Hematopoietic multipotent progenitor cell treated with erythropoietin and hydrocortisone succinate and interleukin-3 and kit ligand, for 15 days (in vitro differentiated cells): ENCODE measurements at places on chromosomes 6 and 20.

- DNase-seq = no peak
Observed at GRCh38 chr6:116550796-116551195, 2.8 kb upstream of the CALHM4 start.

DNA sequence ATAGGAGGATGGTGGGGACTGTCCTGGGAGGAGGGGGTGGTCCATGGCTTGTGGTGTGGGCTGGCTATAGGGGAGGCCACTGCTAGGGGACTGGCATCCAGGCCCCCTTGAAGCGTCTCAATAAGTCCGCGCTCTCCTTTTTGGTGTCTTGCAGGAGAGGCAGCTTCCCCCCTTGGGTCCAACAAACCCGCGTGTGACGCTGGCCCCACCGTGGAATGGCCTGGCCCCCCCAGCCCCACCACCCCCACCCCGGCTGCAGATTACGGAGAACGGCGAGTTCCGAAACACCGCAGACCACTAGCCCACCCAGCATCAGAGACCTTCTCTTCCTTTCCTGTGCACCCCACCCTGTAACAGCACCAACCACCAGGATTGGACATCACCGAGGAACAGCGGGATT, 2.8 kb upstream of the ZBTB9 start:
- no peak for DNase-seq

GRCh38 chr20:5357946-5358345, 41.2 kb upstream of the PROKR2 start:
- DNase-seq = no peak

GRCh38 chr6:71294121-71294523, 5.5 kb downstream of the OGFRL1 start:
- no peak for DNase-seq

DNA sequence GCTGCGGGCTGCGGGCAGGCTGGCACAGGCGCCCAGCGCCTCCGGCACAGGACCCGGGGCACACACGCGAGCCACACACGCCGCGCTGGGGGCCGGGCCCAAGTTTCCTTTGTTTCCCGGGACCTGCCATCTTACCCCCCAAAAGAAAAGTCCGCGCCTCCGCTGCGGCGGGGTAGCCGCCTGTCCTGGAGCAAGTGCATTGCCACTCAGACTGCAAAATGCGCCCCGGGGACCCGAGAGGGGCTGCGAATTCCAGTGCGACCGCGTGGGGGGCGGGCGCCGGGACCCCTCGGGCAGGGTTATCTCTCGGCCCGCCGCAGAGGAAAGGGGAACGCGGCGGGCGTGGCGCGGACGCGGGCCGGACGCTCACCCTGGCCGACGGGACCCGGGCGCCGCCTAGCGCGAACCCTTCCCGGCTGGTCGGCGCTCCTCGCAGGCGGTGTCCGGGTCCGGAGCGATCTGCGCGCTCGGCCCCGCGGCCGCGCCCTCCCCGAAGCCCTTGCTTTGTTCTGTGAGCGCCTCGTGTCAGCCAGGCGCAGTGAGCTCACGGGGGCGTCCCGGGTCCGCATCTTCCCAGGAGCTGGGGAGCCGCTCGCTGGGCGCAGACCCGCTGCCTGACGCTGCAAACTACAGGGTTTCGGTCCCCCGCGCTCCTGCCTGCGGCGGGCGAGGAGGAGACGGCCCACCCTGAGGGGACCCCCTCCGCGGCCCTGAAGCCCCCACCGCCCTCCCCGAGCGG, 639 bp upstream of the CD24 start:
- no peak for DNase-seq

DNA sequence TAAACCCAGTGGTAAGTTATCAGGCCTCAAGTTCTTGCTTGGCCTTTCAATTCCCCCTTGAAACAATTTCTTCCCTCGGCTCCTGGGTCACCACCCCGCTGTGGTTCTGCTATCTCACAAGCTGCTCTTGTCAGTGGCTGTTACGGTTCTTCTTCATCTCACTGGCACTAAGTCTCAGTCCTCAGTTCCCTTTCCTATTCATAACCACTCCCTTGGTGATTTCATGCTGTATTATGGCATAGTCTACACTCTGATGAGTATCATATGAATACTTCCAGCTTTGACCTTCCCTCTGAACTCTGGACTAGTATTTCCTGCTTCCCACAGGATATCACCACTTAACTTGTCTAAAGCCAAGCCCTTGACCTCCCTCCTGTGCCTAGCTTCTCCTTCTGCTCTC, 7.9 kb downstream of the TAAR1 start:
- no peak for DNase-seq

DNA sequence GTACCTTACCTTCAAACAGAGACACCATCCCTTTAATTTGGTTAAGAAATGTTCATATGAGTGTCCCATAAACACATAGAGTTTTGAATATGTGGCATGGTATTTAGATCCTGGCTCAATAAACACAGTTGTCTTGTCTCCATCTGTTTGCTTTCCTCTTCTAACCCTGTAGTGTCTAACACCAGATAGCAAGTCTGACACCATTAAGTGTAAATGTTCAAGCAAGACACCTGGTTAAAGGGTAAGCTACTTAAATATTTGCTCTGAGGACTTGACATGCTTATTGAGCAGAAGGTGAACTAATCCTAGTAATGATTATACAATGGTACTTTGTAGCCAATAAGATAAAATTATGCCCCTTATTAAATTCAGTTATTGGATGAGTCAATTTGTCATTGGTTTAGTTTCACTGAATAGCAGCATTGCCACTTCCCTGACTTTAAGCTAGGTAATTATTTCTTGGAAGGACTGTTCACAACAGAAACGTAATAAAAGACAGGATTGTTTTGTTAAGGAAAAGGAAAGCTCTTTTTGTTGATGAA, 26.9 kb upstream of the GOPC start:
- no peak for DNase-seq

DNA sequence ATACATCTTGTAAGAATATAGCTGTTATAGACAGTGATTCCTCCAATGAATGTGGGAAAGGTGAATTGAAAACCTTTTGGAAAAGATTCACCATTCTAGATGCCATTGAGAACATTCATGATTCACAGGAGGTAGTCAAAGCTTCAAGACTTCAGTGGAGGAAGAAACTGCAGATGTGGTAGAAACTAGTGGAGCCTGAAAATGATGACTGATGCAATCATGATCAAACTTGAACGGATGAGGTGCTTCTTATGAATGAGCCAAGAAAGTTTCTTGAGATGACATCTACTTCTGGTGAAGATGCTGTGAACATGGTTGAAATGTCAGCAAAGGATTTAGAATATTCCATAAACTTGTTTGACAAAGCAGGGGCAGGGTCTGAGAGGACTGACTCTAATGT, 66.7 kb upstream of the C6orf118 start:
- no peak for DNase-seq

- DNase-seq = no peak
Observed at GRCh38 chr6:1625794-1626435, 16.2 kb downstream of the FOXC1 start.
